ENCODE measurements at places on chromosomes 3 and 15. TPM values are rescaled to one million over a fixed set of nuclear protein-coding genes. Genes with fewer than 3 reads are reported as not detected.

Gene RASGRF1
- not detected for total RNA-seq

Gene PRRT3
- total RNA-seq = 0.72 TPM

Gene SLC25A36
- total RNA-seq = 47.9 TPM

Gene SH2D7
- not detected for total RNA-seq

Gene PIERCE2
- total RNA-seq = 38.2 TPM

Gene ARPP21
- total RNA-seq = 0.12 TPM

Gene TMEM108
- not detected for total RNA-seq

Gene LRRC34
- 13.7 TPM for total RNA-seq

Gene CKMT1B
- total RNA-seq = 2.4 TPM

Gene TMEM212
- not detected for total RNA-seq

Gene CCDC50
- 60.3 TPM for total RNA-seq

Gene RLBP1
- total RNA-seq = not detected

Gene VWA5B2
- total RNA-seq = not detected

Gene LMAN1L
- not detected for total RNA-seq

Gene AGBL1
- 0.02 TPM for total RNA-seq

Gene CCR2
- total RNA-seq = not detected

GRCh38 chr15:72169921-72170611 lies 27.5 kb downstream of the GRAMD2A start:
- DNase-seq = no peak

GRCh38 chr3:110955301-110955880 lies 116.2 kb upstream of the NECTIN3 start:
- DNase-seq = no peak

DNA sequence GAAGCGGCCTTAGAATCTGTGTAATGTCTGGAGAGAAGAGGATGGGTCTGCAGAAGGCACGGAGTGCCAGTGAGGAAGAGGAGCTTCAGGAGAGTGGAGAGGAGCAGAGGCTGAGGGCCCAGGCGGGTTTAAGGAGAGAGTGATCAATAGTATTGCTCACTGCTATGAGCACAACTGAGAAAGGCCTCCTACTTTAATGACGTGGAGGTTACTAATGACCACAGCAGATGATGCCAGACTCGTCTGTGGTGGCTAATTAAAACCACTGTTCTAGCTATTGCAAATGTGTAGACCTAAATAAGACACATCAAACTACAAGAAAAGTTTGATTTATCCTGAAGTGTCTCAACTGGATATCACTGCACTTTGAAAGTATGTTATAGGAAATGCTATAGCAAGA lies 33.2 kb downstream of the MTMR10 start:
- no peak for DNase-seq

- DNase-seq = peak; percentile 2
Observed at GRCh38 chr3:89912031-89912430, 804.6 kb downstream of the EPHA3 start.

DNA sequence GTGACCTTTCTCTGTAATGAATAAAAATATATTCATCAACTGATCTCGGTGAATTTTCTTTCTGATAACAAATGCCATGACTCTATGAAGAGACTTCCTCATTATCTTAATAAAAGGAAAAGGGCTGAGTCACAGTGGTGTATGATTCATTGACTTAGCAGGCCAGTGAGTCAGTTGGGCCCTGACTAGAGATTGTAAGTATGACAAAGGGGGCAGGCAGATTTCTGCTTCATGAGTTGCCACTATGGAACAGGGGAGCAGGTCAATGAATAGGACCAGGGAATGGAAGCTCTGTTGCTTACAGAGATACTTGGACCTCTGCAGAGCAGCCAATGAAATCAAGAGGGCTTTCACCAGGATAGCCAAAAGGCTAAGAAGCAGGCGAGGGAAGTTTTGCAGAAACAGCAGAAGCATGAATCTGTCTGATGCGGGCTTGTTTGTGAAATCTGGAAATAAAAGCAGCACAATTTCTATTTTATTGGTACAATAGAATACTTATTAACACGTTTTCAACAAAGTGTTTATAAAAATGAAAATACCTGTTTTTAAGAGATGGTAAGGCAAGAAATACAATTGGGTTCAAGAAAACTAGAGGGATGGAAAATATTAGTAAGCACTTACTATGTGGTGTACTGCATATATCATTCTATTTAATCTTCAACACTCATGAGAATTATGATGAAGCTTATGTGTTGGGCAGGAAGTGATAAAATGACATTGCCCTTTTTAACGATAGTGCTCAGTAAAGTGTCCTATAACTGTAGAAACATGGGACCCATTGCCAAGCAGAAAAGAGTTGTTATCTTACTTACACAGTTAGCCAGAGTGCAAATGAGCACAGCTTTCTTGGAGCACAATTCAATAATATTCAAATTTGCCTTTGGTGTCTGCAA lies 169.8 kb upstream of the MYRIP start:
- peak; percentile 90 for DNase-seq

DNA sequence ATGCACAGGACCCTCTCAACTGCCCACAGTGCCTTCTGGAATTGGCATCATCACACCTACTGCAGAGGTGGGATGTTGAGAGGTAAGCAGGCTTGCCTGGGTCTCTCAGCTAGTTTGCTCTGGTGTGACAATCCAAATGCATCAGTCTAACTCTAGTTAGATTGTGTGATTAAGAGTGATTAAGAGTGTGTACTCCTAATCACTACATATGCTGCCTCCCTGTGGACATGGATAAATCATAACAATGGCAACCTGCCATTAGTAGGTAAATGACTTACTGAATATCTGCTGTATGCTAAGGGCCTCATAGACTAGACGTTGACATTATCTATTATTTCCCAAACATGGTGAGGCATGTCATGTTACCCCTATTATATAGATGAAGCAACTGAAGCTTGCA lies 342.1 kb downstream of the OCA2 start:
- no peak for DNase-seq

DNA sequence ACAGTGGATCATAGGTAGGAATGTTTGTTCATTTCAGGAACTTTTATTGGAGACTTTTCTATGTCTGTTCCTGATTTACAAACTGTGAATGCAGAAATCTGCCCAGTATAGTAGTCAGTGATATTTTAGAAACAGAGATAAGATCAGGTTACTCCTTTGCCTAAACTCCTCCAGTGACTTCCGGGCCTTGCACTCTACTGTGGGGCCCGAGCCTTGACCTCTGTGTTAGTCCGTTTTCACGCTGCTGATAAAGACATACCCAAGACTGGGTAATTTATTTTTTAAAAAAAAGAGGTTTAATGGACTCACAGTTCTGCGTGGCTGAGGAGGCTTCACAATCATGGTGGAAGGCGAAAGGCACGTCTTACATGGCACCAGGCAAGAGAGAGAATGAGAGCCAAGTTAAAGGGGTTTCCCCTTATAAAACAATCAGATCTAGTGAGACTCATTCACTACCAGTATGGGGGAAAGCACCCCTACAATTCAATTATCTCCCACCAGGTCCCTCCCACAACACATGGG lies 127.1 kb downstream of the DNAJB8 start:
- DNase-seq = no peak

- no peak for DNase-seq
Observed at GRCh38 chr3:126434931-126435411, 40.3 kb downstream of the CFAP100 start.

DNA sequence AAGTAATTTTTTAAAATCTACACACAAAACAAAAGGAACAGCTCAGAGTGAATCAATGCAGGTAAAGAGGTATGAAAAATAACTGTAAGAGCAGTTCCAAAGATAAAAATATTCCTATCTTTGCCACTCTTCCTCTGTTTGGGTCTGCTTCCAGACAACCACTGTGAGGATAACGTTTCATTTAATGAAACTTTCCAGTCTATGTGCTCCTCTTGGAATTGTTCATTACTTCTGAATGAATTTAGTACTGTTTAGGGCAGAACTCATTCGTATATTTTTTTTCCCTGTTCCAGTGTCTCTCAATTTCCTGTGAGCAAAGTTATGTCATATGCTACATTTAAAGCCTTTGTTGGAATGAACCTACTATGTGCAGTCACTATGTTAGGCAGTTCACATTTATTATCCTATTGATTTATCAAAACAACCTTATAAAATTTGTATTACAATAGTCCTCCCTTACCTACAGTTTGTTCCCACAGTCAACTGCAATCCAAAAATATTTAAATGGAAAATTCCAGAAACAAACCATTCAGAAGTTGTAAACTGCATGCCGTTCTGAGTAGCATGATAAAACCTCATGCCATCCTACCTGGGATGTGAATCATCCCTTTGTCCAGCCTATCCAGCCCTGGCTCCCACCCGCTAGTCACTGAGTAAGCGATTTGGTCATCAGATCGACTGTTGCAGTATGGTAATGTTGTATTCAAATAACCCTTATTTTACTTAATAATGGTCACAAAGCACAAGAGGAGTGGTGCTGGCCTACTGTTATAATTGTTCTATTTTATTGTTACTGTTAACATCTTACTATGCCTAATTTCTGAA lies 98.1 kb downstream of the TMCC1 start:
- DNase-seq = no peak

GRCh38 chr3:108404368-108404767 lies 106.0 kb downstream of the MYH15 start:
- DNase-seq = no peak

DNA sequence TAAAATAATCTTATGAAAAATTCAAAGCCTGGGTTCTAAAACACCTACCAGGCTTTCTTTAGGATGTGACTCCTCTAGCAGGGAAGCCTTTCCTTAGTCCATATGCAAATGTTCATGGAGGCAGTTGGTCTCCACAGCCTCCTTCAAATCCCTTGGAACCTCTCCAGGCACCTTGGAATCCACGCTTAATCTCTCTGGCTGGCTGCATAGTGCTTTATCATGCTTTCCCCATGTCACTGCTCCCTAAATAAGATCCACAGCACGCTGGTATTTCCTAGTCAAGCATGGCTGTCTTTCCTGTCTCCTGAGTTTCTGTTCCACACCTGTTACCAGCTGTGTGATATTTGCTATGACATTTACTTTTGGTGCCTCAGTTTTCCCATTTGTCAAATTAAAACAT lies 71.3 kb downstream of the CLSTN2 start:
- DNase-seq = no peak

- DNase-seq = no peak
Observed at GRCh38 chr15:63727542-63727941, 106.2 kb downstream of the HERC1 start.

DNA sequence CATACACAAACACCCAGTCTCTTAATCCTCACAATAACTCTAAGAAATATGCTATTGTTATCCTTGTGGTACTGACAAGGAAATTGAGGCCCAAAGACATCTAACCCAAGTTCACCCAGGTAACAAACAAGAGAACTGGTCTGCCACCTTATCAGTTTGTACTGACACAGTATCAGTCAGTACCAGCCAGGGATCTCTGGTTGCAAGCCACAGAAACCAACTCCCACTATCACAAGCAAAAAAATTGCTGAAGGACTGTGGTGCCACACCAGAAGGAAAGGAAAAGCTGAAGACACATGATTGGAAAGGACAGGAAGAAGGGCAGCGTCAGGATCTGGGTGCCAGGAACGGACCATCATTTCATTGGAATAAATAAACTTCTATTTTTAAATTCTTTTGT lies 63.8 kb upstream of the GLCE start:
- no peak for DNase-seq

- no peak for DNase-seq
Observed at GRCh38 chr3:63135367-63135766, 142.7 kb upstream of the SYNPR start.

DNA sequence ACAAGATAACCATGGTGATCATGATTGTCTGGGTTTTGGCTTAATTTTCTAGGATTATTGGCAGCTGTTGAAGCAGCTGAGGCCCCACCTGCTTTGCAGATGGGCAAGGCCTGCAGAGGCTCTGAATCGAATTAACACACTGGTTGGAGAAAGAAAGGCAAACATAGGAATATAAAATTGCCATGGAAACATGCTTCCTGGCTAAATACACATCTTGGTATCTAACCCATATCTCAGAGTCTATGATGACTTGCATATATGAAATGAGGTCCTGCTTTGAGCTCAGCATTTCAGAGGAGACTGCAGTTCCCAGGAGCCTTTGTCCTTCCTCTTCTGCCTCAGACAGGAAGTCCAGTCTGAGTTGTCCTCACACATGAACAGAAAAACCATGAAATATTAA lies 24.3 kb upstream of the SV2B start:
- DNase-seq = no peak

GRCh38 chr3:182879031-182879611 lies 85.8 kb downstream of the ATP11B start:
- DNase-seq = no peak

DNA sequence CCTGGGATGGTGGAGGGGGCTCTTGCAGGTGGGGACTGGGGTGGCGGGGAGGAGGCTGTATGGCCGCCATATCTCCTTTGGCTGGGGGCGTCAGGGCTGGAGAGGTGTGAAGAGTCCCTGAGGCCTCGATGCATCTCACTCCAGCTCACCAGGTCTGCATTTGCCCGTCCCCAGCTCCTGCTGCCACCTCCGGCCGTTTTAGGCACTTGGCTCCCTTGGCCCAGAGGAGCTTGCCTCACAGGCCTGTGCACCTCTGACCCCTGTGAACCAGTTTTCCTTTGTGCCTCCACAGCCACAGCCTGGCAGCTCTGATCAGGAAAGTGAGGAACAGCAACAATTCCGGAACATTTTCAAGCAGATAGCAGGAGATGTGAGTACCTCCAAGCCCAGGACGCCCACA lies 49.7 kb downstream of the CAPN3 start:
- DNase-seq = no peak

GRCh38 chr3:59286791-59287531 lies 237.1 kb upstream of the CFAP20DC start:
- no peak for DNase-seq

GRCh38 chr3:15450438-15451215 lies 23.2 kb downstream of the EAF1 start:
- DNase-seq = no peak

- DNase-seq = no peak
Observed at GRCh38 chr3:144470666-144471065, 499.0 kb downstream of the DIPK2A start.

DNA sequence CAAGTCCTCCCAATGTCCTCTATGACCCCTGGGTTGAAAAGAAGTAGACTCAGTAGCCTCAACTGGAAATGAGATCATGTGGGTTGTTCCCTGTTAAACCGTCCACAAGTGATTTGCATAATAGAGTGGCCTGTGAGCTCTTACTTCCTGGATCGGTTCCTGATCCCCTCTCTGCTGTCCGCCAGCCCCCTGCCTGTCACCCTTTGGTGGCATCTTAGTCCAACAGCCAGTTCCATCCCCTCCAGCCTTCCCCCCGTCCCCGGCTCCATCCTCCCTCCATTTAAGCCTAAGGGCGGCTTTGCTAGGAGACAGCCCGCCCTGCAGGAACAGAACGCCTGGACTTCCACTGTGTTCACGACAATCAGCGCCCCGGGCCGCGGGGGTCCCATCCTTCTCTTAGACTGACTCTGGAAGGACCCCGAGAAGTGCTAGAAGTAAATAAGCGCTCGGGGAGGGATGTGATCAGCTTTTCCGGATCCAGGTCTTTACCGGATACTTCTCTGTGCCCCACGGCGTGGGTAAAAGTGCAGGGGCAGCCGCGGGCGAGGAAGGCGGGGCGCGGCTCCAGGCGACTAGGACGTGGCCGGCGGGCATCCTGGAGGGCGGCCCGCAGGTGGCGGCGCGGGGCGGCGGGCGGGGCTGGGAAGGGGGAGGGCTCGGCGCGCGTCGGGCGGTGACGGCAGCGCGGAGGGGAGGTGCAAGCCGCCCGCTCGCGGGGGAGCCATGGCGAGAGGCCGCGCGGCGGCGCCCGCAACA lies 51.2 kb upstream of the ULK4 start:
- DNase-seq = peak; percentile 49

Data from NCI-H460 (cell line).